WERI-Rb-1 (cell line): ENCODE measurements at places on chromosomes 12 and 14.

GRCh38 chr12:121145221-121145620 lies 12.5 kb downstream of the P2RX7 start:
- no peak for DNase-seq

DNA sequence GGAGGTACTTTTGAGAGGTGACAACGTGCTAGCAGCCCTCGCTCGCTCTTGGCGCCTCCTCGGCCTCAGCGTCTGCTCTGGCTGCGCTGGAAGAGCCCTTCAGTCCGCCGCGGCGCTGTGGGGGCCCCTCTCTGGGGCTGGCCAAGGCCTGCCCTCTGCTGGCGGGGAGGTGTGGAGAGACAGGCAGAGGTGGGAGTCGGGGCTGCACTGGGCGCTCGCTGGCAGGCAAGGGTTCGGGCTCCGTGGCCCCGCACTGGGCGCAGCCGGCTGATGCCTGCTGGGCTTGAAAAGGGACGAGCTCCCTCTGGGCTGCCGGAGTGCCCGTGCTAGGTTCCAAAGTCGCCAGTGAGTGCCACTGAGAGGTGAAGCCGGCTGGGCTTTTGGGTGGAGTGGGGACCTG lies 580.0 kb downstream of the DIO2 start:
- no peak for DNase-seq

DNA sequence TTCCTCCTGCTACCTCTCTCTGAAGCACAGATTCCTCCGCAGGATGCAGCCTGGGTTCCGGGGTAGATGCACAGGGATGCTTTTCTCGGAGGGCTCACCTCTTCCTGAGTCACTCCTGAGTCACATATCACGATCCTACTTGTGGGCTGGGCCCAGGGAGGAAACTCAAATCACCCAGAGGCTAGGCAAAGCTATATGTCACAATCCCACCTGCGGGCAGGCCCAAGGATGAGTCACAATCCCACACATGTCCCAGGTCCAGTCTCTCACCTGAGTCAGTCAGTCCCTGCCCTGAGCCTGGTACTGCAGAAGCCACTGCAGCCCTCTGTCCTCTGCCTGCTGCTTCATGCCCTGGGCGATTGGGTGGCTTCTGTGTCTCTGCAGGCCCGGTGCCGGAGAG lies 149.0 kb upstream of the GSC start:
- no peak for DNase-seq

DNA sequence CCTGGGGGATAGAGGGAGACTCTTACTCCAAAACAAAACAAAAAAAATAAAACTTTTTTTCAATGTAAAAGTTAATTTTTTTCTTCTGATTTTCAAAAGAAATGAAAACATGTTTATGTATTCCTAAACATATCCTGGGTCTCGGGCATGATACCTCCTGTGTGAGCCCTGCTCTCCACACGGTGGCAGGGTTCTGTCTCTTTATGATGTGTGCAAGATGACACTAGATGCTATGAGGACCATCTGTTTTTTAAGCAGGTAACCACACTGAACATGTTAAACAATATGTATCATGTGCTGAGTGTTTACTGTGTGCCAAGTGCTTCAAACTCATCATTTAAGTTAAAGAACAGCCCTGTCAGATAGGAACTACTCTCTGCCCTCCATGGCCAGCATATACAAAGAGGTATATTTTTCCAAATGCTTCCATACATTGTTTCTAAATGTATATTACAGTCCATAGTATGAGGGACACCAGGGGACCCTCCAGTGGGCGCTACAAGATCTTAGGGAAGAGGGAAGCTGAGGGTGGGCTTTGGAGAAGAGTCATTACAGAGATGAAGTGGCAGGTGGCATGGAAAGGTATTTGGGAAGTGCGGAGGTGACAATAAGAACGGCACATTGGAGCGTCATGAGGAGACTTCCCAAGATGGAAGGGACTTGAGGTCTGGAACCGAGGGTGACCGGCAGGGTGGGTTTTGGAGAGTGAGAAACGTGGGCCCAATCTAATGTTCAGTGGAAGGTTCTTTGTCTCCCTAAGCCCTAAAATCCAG lies 28.5 kb downstream of the FOS start:
- peak; percentile 54 for DNase-seq

GRCh38 chr12:122726080-122726558 lies 4.5 kb downstream of the HCAR1 start:
- DNase-seq, result no peak

DNA sequence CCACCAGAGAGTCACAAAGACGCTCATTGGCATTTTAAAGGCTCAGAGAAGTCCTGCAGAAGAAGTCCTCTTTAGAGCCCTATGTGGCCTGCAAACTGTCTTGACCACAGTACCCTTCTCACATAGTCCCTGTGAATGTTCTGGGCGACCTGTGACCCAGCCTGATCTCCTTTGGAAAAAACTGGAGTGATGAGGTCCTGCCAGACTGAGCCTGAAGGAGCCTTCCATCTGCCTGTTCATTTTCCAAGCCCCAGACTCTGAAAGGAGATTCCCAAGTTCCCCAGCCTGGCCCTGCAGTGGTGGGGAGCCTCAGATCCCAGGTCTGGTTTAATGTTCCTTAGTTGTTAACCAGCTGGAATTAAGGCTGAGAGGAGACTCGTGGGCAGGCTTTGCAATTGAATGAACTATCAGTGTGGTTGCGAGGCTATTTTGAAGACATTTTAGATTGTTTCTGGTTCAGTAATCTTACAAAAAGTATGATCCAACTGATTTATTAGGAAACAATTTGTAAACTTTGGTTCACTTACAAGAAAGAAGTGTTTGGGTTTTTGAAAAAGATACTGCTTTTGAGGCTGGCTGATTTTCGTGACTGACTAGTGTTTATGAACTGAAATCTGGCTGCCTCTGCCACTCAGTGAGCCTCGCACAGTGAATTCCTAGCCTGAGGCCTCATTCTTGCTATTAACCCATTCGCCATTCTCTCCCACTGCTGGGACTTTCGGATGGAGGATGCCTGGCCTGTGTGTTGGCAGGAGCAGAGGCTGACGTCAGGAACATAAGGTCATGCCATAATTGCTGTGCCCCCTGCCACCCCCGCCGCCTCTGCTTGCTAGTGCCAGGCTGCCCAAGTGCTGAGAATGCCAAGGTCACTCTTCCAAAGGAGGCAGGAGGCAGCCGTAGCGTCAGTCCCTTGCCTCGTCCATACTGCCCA lies 249.0 kb downstream of the CACNA1C start:
- DNase-seq, result no peak

GRCh38 chr14:69132513-69133181 lies 20.3 kb downstream of the DCAF5 start:
- no peak for DNase-seq

DNA sequence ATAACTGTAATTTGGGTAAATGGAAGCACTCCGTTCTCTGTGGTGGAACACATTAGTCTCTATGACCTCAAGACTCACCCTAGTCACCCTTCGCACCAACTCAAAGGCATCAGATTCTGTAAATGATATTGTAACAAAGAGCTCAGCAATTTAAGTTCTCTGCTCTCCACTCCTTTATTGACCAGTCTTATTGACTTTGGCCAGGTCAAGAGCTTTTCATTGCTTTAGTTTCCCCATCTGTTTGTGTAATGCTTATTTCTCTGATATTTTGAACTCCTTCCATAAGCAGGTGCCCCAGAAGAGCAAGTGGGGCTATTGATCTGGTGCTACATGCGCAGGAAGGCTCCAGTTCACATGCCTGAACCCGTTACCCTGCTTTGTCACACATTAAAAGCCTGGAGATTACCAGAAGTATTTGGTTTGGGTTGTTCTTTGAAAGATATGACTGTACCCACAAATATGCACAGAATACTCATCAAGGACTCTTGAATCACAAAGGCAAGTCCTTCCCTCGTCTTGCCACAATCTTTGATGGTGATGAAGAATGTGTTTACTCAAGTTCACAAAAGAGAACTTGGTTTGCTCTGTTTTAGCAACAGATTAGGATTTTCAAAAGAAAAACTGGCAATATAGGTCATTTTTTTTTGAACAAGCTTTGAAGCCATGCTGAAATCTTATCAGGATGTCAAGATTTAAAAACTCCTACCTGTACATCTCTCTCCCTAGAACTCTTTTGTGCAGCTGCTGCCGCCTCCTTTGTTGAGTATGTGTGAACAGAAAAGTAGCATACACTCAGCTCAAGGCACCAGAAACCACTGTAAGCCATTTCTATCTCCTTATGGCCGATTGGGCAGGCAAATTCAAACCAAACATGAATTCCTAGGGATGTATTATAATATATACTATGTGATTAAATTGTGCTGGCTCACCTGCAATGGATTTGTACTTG lies 193.9 kb downstream of the BCAT1 start:
- DNase-seq, result no peak

GRCh38 chr14:105581551-105582341 lies 55.4 kb downstream of the TMEM121 start:
- no peak for DNase-seq

DNA sequence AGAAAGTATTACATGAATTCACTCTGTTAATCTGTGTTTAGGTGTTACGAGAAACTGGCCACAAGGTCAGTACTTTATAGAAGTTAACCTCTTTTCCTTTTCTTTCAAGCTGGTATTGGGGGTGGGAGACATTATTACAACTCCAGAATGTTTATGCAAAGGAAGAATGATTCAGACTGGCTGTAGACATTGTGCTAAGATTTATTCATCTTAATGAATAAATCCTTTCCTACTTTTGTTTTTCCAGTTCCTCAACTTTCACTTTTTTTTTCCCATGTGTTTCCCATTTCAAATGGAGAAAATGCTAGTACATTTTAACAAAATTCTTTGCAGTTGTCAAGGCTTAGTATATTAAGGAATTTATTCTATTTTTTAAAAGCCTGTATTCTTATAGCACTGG lies 1.3 kb downstream of the OTOGL start:
- DNase-seq, result no peak

DNA sequence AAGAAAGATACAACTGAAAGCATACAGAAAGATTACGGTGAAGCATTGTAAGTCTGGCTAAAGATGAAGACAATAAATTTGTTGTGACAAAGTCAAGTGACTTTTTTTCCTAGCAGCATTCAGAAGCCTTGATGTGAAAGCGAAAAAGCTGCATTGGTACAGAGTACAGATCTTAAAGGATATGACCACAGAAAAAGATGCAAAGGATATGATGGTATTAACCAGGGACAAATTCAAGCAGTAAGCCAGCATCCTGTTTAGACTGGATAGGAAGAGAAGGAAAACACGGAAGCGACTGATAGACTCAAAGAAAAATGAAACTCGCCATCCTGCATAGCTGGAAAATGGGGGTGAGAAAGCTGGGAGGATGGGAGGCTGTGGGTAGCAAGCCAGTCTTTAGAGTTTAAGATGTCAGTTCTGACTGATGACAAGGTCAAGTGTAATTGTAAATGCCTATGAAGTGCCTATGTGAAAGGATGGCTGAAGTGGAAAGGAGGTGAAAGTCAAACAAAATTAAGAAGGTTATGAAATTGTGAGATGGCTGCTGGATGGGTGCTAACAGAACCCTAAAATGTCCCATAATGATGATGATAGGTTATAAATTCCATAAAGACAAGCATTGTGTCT lies 92.4 kb downstream of the PHLDA1 start:
- DNase-seq, result no peak

DNA sequence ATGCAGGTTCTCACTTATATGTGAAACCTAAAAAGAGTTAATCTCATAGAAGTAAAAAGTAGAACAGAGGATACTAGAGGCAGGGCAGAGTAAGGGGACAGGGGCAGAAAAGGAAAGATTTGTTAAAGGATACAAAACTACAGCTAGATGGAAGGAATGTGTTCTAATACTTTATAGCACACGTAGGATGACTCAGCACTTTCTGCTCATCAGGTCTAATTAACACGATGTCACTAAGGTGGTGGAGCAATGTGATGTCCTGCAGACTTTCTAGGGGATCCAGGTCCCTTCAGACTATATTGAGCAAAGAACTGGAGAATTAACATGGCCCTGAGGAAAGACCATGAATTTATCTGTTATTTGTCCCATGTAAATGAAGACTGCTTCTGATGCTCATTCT lies 80.8 kb upstream of the CMKLR1 start:
- DNase-seq, result no peak

GRCh38 chr12:112645586-112645985 lies 146.0 kb upstream of the RPH3A start:
- no peak for DNase-seq

DNA sequence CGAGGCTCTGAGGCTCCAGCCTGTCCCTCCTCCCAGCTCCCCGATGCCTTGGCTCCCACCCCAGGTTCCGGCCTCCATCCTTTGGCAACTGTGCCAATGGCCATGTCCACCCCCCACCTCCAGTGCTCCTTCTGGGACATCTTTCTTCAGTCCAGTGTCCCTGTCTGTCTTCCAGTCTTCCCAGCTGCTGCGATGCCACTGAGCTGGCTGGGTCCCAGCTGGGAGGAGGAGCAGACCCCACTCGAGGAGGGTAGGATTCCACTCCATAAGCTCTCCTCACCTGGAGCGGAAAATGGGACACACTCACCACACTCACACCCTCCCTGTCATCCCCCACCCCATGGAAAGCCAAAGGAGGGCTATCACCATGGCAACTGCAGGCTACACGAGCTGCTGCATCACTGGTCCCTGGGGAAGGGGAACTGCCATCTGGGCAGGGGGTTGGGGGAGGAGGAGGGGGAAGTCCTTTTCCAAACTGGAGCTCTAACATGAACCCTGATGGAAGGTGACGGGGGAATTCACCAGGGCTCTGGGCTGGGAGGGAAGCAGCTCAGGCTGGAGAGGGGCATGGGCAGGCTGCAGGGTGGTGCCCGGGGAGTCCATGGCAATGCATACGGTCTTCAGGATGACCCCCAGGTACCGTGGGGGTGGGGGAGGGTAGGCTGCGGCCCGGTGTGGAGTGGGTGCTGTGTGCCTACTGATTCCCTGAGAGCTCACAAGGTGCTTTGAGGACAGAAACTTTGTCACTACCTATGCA lies 94.3 kb downstream of the LRRC74A start:
- no peak for DNase-seq

DNA sequence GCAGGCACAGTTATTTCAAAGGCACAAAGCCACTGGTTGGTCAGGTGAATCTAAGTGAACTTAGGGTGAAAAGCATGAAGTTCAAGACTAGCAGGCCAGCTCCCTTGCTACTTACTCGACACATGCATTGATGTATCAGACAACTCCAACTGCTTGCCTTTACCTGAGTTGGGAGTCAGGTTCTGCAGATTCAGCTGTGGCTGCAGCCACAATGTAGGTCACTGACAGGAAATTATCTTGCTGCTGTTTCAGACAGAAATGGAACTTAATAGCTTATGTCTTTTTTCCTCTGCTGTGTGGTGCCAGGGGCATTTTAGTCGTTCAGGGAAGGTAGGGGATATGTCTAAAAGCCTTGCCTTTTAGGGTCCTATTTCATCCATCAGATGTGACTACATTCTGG lies 125.6 kb upstream of the RPH3A start:
- no peak for DNase-seq

- no peak for DNase-seq
Measured at GRCh38 chr12:12979126-12979525, 20.9 kb downstream of the HEBP1 start.

DNA sequence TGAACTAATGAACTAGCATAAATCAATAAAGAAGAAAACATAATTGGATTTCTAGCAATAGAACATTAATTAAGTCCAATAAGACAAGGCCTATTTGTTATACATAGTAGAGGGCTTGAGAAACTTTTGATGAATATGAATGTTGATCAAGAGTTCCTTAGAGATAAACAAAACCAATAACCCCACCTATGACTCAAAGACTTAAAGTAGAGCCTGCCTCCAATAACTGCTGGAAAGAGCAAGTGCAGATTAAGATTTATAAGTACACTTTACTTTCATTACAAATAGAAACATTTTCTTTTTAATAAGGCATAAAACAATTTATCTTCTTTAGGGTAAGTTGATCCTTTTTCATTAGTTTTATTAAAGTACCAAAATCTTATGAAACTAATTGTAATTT lies 185.7 kb downstream of the SRGAP1 start:
- no peak for DNase-seq

GRCh38 chr12:66354291-66354690 lies 52.0 kb downstream of the HELB start:
- no peak for DNase-seq
